ENCODE measurements at places on chromosomes 11 and 22. TPM values are rescaled to one million over a fixed set of nuclear protein-coding genes. Genes with fewer than 3 reads are reported as not detected.

DNA sequence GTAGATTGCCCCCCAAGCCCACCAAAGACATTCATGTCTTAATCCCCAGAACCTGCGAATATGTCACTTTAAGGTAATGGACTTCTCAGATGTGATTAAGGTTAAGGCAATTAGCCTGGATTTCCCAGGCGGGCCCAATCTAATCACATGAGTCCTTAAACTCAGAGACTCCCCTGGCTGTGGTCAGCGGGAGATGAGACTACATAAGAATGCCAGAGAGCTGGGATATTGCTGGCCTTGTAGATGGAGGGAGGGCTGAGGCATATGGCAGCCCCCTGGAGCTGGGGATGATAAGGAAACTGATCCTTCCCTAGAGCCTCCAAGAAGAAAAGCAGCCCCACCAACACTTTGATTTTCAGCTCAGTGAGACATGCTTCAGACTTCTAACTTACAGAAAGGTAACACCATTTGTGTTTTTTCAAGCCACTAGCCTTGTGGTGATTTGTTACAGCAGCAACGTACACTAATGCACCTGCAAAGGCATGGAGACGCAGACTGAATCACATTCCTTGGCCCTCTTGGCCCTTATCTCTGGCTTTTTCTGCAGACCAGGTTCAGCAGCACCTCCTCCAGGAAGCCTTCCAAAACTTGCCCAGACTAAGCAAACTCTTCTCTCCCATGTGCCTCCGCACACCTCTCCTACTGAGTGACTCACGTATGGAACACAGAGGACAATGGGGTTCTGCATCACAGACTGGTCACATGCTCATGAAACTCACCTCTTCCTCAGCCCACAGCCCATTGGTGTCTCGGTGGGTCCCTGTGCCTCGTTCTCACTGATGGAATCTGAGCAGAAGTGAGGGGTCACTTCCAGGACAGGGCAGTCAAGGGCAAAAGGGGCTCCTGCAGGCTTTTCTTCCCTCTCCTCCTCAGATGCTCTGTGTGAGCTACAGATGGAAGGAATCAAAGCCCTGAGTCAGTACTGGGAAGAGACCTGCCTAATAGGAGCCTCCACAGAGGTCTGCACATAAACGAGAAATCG is 86.3 kb upstream of the HMGXB4 start:
- H3K4me3 ChIP-seq = no peak overlapping the region
- no peaks in the 10 kb centered on the region for H3K4me1 ChIP-seq
- H3K27me3 ChIP-seq = peaks cover 18% of the 10 kb centered on the region

DNA sequence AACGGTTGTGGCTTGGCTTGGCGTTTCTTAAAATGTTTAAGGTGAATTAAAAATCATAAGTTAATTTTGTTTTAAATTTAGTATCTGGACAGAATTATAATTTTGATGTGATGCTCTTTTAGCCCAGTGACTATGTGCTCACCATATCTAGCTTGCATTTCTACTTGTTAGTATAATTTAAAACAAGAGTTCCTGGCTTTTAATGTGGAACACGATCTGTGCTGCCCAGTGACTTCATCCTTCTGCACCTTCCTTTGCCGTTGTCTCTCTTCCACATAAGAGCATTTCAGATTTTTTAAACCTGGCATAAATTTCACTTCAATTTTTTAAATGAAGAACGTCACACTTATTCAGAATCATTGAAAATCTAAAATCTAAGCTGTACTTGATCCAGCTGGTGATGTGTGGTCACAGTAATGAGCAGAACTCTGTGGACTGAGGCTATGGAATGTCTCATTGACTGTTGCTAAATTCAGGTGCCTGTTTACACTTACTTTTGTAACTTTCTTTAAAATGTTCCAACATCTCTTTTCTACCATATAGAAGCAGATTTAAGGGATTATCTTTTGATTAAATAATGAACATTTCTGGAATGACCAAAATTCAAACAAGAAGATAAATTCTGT is 75.4 kb upstream of the ADSL start:
- H3K4me3 ChIP-seq = no peak overlapping the region
- no peak overlapping the region for H3K27ac ChIP-seq
- H3K4me1 ChIP-seq = peaks cover under 1% of the 10 kb centered on the region
- no peak for DNase-seq

DNA sequence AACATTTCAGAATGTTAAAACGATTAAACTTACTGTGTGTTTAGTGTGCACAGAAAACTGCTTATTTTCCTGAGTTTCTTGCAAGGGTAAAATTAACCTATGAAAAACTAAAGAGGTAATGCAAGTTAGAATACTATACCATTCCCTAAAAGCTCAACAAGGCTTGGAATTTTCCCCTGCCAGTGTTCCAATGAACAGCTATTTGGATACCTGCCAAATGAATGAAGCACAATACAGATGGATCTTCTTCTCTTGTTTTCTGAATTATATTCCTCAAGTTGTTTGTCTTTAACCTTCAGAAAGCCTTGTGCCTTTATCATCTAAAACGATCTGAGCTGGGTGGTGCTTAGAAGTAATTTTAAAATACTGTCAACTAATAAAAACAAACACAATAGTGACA is 204.5 kb downstream of the LRRC4C start:
- DNase-seq = no peak
- no peaks in the 10 kb centered on the region for H3K4me1 ChIP-seq
- no peaks in the 10 kb centered on the region for H3K27me3 ChIP-seq
- H3K4me3 ChIP-seq = no peak overlapping the region
- no peak overlapping the region for H3K27ac ChIP-seq

DNA sequence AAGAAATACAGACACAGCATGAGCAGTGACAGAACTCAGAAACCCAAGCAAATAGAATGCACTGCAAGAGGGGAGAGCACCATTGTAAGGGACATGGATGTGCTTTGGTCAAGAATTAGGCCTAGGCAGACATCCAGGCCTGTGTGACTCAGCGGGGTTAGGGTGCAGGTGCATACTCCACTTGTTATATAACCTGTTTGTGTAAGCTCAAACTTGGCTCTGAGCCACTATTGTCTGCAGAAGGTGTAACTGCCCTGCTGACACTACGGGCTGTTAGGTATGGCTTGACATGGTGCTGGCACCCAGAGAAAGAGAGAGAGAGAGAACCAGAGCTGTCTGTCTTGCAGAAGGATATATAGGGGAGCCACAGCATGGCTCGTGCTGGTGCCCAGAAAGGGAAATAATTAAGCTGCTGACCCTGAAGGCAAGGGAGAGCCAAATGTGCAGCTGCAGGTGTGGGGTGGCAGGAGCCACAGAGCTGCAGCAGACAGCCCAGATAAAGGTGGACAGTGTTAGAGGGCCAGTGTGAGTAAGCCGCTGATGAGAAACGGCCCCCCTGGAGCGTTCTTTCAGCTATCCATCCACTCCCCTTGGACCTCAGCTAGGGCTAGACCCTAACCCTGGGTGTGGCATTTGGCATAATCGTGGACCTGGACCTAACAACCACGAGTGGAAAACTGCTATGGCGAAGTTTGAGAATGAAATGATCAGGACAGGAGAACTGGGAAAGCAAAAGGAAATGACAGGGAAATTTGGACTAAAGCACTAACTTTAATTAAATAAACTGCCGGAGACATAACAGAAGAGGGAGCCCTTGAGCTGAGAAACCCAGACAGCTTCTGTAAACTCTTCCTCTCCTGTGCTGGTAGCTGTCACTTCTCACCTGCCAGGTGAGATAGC is 253.0 kb upstream of the CCDC179 start:
- H3K27ac ChIP-seq = no peak overlapping the region
- no peaks in the 10 kb centered on the region for H3K4me1 ChIP-seq
- H3K27me3 ChIP-seq = no peaks in the 10 kb centered on the region
- H3K36me3 ChIP-seq = no peaks in the 10 kb centered on the region
- DNase-seq = no peak

GRCh38 chr11:128405714-128406662 is 181.4 kb downstream of the ETS1 start:
- H3K27me3 ChIP-seq = no peaks in the 10 kb centered on the region
- no peak for DNase-seq
- no peaks in the 10 kb centered on the region for H3K36me3 ChIP-seq
- H3K4me3 ChIP-seq = no peak overlapping the region
- H3K4me1 ChIP-seq = peaks cover 13% of the 10 kb centered on the region

DNA sequence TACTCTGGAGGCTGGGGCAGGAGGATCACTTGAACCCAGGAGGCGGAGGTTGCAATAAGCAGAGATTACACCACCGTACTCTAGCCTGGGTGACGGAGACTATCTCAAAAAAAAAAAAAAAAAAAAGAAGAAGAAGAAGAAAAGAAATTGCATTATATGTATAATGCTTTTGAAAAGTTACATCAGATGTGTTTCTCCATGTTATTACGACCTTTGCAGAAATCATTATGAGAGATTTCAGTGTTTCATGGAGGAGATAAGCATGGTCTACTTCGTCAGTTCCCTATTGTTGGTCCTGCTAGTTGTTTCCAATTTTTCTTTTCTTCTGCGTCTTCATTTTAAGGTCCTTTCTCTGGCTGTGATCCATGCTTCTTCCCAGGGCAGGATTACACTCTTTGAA is 3.0 kb downstream of the MIAT start:
- peaks cover 29% of the 10 kb centered on the region for H3K4me1 ChIP-seq
- DNase-seq = no peak
- H3K36me3 ChIP-seq = no peaks in the 10 kb centered on the region
- no peak overlapping the region for H3K4me3 ChIP-seq
- H3K27ac ChIP-seq = no peak overlapping the region

- peaks cover 30% of the 10 kb centered on the region for H3K36me3 ChIP-seq
- H3K4me3 ChIP-seq = no peak overlapping the region
- no peak for DNase-seq
- no peaks in the 10 kb centered on the region for H3K27me3 ChIP-seq
- no peak overlapping the region for H3K27ac ChIP-seq
Observed at GRCh38 chr11:65532388-65533064, 7.6 kb downstream of the SCYL1 start.

- peaks cover 19% of the 10 kb centered on the region for H3K4me1 ChIP-seq
- no peaks in the 10 kb centered on the region for H3K27me3 ChIP-seq
Observed at GRCh38 chr22:46758121-46758520, 4.3 kb upstream of the TBC1D22A start.

DNA sequence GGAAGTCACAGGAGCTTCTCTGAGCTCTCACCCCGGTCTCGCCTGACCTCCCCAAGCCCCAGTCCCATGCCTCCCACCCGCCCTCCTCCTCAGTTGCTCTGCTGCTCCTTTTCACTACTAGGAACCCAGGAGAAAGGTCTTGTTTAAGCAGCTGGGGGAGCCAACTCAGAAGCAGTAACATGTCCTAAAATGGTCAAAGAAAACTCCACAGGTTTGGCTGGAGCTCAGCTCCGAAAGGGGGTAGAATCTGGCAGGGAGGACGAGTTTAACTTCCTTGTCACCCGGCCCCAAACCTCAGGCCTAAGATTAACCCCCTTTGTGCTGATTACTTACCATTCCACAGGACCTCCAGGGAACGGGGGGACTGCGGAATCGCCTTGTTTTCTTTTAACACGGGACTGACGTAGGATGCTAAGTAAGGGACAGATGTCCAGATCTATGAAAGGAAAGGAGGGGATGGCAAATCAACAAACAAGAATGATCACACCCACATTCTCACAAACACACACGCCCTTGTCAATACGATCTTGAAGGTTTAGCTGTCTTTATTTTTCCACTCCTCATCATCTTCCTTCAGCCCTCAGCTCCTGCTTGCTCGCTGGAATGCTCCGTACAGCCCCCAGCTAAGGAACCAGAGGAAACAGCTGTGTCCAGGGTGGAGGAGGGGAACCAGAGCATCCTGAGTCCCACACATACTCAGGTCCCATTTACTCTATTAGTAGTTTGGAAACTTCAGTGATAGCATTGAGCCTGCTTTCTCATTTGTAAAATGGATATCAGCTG is 13.5 kb downstream of the PCSK7 start:
- no peak overlapping the region for H3K4me3 ChIP-seq
- DNase-seq = no peak
- no peaks in the 10 kb centered on the region for H3K27me3 ChIP-seq
- H3K4me1 ChIP-seq = no peaks in the 10 kb centered on the region
- no peak overlapping the region for H3K27ac ChIP-seq

GRCh38 chr22:48704335-48704734 is 1123.3 kb downstream of the BRD1 start:
- no peak overlapping the region for H3K27ac ChIP-seq
- DNase-seq = no peak
- no peaks in the 10 kb centered on the region for H3K4me1 ChIP-seq
- H3K27me3 ChIP-seq = no peaks in the 10 kb centered on the region
- H3K4me3 ChIP-seq = no peak overlapping the region

GRCh38 chr11:87628957-87629356 is 546.3 kb downstream of the RAB38 start:
- H3K27ac ChIP-seq = no peak overlapping the region
- H3K36me3 ChIP-seq = no peaks in the 10 kb centered on the region
- H3K4me3 ChIP-seq = no peak overlapping the region
- no peak for DNase-seq

DNA sequence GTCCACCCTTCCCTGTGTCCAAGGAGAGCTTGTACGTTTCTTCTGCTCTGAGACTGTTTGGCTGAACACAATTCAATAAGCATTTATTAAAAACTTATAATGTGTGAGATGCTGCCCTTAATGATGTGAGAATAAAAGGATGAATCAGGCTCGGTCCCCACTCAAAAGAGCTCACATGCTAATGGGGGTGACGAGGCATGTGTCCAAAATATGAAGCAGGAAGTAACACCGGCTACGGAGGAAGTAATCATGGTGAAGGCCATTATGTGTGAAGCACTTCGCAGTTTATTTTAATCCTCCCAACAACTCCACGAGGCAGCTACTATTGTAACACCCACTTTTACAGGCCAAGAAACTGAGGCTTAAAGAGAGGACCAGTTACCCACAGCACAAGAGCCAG is 3.4 kb upstream of the RASD2 start:
- H3K27me3 ChIP-seq = peaks cover 18% of the 10 kb centered on the region
- H3K4me1 ChIP-seq = peaks cover 7% of the 10 kb centered on the region
- DNase-seq = no peak
- H3K4me3 ChIP-seq = no peak overlapping the region
- no peaks in the 10 kb centered on the region for H3K36me3 ChIP-seq

- no peak overlapping the region for H3K27ac ChIP-seq
- H3K4me1 ChIP-seq = no peaks in the 10 kb centered on the region
- no peaks in the 10 kb centered on the region for H3K36me3 ChIP-seq
- DNase-seq = no peak
- H3K4me3 ChIP-seq = no peak overlapping the region
Observed at GRCh38 chr22:30884211-30885000, 84.2 kb downstream of the MORC2 start.

- no peaks in the 10 kb centered on the region for H3K27me3 ChIP-seq
- H3K4me3 ChIP-seq = no peak overlapping the region
- peaks cover 32% of the 10 kb centered on the region for H3K36me3 ChIP-seq
- DNase-seq = no peak
Observed at GRCh38 chr22:39514373-39514973, 5.9 kb upstream of the ATF4 start.

The APOL5 gene
- polyA plus RNA-seq = not detected

The SAA4 gene
- polyA plus RNA-seq = not detected

The IL10RA gene
- 0.14 TPM for polyA plus RNA-seq

The TRIM49B gene
- not detected for polyA plus RNA-seq

The LDHAL6A gene
- polyA plus RNA-seq = not detected

All from keratinocyte (primary cell).